ENCODE measurements at places on chromosomes 13 and 19. TPM values are rescaled to one million over a fixed set of nuclear protein-coding genes. Genes with fewer than 3 reads are reported as not detected.

The CAPS gene
- 5.8 TPM for total RNA-seq

- DNase-seq = no peak
Measured at GRCh38 chr13:85405316-85405897, 393.8 kb downstream of the SLITRK6 start.

The F10 gene
- total RNA-seq = not detected

The OR7C1 gene
- total RNA-seq = not detected

The CDC16 gene
- 66.5 TPM for total RNA-seq

DNA sequence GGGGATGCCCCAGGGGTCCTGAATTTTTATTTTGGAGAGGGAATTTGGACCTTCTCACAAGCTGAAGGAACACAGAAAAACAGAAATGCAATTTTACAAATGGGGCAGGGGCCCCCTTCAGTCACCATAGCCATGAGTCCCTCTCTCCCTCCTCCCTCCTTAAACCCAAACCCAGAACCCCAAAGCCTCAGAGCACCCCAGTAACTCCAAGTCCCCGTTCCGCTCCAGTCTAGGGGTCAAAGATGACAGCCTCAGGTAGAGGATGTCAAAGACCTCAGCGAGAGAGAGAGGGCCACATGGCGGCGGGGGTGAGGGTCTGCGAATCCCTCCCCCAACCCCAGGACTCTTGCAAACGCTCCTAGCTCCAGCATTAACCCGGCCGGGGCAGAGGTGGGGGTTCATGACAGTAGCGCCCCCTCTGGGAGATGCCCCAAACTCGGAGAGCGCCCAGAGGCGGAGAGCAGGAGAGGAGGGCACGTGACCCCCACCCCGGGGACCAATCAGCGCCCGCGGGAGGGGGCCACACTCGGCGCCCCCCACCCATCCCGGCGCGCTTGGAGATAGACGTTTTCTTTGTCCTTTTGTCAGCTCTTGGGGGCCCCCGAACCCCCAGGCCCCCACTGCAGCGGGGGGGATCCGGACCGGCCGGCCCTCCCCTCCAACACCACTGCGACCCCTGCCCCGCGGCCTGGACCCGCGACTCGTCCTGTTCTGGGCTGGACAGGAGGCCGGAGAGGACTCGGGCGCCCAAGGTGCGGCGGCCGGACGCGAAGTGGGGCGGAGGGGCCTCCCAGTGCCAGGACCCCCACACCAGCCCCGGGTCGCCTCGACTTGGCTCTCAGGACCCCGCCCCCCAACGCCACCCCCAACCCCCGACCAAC, 20.8 kb upstream of the SEMA6B start:
- no peak for DNase-seq

The NLRP7 gene
- not detected for total RNA-seq

- DNase-seq = no peak
Measured at GRCh38 chr19:53333066-53333462, 485 bp upstream of the ZNF845 start.

GRCh38 chr13:92838786-92839185, 387.8 kb upstream of the GPC6 start:
- no peak for DNase-seq

DNA sequence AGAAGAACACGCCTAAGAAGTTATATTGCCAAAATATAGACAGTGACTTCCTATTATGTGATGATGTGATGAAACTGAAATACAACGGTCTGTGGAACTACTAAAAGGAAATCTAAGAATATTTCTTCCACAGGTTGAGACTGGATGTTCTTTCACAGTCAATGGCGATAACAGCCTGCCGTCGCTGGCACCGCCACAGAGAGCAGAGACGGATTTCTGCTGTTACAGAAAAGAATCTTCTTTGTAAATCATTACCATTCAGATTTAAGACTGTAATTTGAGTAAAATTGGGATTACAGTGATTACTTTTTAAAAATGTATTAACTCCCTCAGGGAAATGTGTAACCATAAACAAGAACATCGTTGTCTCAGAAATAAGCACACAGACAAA, 100.8 kb downstream of the TUBGCP3 start:
- no peak for DNase-seq

DNA sequence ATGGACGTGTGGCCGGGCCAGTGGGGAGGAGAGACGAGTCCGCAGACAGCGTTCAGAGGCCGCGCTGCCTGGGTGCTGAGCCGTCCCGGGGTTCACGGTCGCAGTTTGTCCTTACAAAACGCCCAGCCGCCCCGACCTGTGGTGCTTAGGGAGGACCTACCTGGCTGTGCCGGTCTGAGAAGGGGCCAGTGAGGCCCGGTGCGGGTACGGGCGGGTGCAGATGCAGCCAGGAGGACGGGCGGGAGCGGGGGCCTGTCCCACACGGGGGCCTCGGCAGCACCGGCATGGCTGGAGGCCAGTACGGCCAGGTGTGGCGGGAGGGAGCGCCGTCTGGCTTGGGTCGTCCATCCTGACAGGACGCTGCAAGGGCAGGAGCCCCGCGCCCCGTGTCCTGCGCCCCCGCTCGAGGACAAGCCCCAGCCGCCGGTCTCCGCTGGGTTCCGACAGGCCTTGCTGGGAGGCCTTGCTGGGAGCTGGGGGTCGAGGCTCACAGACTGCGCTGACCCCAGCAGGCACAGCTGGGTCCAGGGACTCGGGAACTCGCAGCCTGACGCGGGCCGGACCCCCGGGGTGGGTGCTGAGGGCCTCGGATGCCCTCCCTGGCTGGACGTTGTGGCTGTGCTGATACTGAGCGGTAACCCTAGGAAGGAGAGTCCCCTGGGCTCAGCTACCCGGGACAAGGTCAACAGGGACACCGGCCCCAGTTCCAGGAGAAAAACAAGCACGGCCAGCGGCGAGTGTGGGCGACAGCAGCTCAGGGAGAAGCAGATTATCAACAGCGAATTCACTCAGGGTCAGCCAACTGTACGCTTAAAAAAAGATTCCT, 5.3 kb upstream of the PROZ start:
- peak; percentile 34 for DNase-seq

DNA sequence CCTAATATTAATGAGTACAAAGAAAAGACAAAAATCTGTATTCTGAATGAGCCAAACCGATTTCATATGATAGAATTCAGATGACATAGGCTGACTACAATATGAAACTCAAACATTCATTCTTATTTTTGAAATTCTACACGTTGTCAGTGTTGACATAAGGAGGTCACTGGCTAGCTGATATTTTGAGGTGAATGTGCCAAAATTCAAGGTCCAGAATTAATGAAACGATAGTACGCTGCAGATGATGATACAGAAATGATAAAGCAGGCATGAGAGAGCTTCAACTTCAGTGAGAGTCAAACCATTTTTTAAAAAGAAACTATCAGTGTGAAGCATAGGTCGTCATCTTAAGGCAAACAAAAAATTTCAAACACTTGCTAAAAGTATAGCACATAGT, 88.2 kb downstream of the FREM2 start:
- DNase-seq = no peak

- no peak for DNase-seq
Measured at GRCh38 chr19:5155586-5156210, 184.9 kb downstream of the PTPRS start.

DNA sequence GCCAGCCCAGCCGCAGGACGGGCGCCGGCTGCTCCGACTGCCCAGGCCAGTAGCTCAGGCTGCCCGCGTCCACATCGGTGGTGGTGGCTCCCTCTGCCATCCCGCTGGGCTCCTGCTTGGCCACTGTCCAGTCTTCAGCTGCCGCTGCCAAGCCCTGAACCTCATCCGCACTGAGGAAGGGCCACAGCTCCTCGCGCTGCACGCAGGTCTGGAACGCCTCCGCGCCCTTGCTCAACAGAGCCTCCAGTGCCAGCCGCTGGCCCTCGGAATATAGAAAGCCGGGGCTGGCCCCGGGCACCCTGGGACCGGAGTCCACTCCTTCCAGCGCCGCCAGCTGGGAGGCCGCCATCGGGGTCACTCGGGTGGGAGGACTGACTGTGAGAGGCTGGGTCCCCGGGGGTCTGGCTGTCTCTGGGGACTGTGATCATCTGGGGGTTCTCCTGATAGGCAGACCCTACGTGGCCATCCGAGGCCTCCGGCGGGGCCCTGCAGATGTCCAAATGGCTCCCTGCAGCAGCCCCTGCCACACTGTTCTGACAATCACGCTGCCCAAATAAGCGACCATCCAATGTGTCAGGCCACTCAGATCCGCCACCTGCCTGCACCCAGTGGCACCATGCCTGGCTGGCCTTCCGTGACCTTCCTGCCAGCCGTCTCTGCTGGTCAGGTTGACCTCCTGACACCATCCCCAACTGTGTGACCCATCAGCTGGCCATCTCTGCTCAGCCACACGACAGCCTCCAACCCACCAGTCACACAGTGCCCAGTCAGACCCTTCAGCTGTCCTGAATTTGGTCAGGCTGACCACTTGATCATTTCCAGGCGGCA, 1.6 kb downstream of the FAM83E start:
- DNase-seq = peak; percentile 75

The SHC2 gene
- 14.3 TPM for total RNA-seq

The SF3A2 gene
- 33.0 TPM for total RNA-seq

DNA sequence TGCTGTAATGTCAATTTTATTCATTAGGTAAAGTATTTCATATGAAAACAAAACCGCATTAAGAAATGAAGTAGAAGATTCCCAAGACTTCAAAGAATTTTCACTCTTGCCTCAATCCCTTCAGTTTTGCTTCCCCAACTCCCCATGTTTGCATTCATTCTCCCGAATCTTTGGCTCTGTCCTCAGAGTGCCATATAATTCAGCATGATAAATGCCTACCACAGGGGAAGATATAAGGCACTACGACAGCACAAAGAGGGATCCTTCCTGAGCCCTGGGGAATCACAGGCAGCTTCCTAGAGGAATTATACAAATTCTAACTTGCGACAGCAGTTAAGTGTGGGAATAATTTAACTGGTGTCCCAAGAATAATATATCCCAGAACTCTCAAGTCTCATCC, 68.5 kb downstream of the TSC22D1 start:
- no peak for DNase-seq

DNA sequence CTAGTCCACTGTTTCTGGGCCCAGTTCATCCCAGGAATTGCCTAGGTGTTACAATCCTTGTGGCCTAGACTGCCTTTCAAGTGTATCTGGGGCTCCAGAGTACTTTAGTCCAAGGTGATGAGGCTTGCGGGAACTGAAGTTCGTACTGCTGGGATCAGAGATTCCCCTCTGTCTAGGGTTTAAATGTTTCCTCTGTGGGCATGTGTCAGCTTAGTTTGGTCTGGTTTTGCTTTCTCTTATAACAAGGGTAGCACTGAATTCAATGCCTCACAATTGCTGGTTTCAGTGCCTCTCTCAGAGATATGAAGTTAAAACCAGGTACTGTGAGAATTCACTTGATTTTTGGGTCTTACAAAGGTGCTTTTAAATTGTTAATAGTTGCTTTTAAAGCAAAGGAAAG, 30.8 kb downstream of the RGCC start:
- no peak for DNase-seq

DNA sequence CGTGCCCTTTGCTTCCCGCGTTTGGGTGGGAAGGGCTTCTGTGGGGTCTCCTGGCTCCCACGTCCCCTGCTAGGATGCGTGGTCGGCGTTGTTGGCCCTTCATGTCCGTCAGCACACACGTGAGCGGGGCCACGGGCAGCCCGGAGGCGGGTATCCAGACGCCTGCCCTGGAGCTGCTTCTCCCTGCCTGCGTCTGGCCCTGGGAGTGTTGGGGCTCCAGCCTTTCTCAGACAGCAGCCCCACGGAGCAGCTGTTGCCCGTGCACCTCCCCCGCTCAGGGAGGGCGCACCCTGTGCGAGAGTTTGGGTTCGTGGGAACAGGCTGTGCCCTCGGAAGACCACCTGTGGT, 14.5 kb downstream of the DAZAP1 start:
- DNase-seq = no peak

- no peak for DNase-seq
Measured at GRCh38 chr19:53466726-53467484, 628 bp upstream of the ZNF813 start.

DNA sequence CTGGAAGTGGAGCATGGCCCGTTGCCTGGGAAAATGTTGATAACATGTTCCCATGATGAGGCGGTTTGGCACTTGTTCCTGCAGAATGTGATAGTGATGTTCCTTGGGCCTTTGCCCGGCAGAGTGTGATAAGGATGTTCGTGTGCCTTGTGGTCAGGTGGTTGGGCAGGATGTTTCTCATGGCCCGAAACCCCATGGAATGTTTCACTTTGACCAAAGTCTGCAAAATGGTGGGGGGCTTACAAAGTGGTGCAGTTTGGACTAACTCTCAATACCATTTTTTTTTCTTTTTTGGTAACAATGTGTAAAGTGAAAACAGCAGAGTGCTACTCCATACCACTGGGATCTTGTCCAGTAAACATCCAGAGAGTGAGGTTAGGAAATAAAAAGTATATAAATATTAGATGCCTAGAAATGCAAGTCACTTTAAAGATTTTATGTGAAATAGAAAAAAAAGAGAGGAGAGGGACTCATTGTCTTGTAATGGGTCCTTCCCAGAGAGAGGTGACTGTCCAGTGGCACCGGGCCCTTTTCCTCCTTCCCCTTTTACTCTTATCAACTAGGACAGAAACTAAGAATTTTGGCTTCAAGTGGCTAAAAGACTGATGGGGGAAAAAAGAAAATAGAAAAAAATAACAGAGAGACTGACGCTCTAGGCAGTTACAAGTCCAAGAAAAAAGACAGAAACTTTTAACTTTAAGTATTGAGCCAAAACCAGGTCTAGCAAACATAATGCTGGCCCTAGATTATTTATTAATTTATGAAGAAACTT, 5.7 kb downstream of the FPR3 start:
- DNase-seq = no peak

GRCh38 chr19:2840794-2841791, at the start of gene ZNF555:
ZNF555 (plus strand) TSS chr19:2841475; CDS start chr19:2841573, 98 bp downstream.
- DNase-seq = peak; percentile 100

DNA sequence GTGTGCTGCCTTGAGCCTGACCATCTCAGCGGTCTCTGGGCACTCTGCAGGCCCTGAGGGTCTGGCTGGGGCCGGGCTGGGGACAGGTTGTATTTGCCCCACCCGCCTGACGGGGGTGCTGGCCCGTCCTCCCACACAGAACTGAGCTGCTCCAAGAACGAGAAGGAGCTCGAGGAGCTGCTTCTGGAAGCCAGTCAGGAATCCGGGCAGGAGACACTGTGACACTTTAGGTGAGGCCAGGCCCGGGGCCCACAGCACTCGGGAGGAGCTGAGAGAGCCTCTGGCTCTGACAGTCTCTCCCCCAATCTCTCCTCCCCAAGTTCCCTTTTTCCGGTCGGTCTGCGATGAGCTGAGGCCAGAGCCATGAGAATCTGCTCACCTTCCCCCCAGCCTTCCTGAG, 14.5 kb downstream of the NKPD1 start:
- DNase-seq = no peak

GRCh38 chr13:51874651-51875050, 12.9 kb downstream of the CCDC70 start:
- no peak for DNase-seq
